ELF-1 (cell line): ENCODE measurements at places on chromosomes 16 and 17.
A peak's percentile ranks its signal among the peaks of the same experiment; 100 is the strongest.

DNA sequence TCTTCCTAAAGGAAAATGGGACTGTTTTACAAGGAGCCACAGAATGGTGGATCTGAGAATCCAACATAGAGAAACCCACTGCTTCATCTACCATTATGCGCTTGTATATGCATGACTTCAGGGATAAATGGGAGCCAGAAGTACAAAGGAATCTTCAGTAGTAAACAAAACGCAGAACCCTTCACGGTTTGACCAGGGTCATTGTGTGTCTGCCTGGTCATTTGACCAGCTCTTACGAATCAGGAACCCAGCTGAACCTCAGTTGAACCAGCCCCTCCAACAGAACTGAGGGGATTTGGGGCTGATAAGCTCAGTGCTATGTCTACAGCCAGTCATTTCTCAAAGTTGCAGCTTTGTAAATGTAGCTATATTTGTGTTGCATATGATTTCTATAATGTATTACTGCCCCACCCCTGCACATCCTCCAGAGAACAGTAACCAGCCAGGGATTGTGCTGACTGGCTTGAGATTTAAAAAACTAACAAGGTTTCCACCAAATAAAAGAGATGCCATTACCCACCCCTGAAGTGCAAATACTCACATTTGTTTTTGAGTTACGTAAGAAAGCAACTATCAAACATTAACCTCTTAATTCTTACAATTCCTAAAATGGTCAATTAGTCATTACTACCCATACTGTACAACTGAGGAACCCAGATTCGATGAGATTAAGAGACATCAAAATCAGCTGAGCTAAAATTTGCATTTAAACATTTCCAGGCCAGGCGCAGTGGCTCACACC is 6.3 kb downstream of the CMTM4 start:
- no peak for DNase-seq

GRCh38 chr17:46821482-46822387 is 3.2 kb upstream of the WNT3 start:
- DNase-seq = peak; percentile 76

- no peak for DNase-seq
Measured at GRCh38 chr17:50238601-50239280, 35.5 kb upstream of the TMEM92 start.

DNA sequence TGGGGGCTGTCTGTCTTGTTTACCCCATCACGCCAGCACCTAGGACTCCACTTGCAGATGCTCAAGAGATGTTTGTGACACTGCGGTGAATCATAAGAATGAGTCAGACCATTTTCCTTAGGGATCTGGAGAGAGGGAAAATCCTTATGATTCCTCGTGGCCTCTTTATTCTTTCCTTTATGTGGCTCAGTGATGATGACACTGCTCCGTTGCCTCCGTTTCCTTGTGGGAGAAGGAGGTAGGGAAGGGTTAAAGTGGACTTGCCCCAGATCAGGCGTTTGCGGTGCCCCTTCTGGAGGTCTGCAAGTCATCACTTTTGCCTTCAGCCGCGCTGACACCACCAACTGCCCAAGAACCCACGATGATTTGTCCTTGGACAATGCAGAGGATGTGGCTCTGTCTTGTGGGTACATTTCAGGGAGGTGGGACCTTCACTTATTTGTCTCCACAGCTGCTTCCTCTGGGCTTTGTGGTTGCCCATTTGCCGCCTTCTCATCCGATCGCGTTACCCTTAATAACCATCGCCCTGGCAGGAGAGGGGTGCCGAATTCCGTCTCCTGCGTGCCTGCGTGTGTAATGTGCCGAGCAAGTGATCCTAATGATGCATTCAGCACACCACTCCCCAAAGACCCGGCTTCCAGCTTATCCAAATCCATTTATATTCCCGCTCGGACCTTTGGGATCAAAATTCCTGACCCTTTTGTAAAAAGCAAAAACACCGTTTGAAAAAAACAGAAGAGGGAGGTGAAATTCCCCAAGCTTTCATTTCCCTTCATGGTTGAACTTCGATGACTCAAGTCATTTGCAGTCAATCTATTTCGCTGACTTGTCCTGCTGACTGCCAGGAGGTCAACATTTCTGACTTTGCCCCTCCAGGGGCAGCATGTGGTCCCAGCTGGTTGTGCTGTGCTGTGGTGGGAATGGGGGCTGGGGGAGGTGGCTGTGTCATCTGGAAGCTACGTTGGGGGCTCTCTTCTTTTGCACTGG is 87.2 kb upstream of the IRX3 start:
- DNase-seq = peak; percentile 12

DNA sequence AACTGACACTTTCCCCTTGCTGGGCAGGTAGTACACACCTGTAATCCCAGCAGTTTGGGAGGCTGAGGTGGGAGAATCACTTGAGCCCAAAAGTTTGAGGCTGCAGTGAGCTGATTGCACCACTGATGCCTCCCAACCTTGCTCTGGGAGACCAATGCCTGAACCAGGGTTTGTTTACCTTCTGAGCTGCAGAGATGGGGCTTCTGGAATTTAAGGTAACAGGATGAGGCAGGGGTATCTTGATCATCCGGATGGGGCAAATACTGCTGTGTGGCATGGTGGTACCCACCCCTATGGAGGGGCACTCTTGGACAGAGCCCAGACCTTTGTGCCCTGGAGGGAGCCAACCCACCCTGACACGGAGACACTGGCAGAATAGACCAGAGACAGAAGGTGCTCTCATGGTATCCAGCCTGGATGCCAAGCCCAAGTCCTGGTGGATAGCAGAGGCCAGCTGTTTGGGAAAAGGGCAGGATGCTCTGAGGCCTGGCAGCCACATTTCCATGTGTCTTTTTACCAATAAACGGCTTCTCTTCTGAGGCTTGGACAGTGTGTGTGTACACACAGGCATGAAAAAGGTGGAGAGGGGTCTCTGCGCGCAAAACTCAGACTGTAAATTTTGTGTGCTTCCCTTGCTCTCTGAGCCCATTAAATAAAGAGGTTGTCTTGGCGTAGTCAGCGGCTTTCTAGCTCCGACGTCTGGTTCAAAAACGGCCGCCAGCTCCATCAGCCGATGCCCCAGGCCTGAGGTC is 4.4 kb downstream of the ZNF48 start:
- DNase-seq = no peak

GRCh38 chr17:80727409-80727755 is 182.7 kb downstream of the RPTOR start:
- no peak for DNase-seq

DNA sequence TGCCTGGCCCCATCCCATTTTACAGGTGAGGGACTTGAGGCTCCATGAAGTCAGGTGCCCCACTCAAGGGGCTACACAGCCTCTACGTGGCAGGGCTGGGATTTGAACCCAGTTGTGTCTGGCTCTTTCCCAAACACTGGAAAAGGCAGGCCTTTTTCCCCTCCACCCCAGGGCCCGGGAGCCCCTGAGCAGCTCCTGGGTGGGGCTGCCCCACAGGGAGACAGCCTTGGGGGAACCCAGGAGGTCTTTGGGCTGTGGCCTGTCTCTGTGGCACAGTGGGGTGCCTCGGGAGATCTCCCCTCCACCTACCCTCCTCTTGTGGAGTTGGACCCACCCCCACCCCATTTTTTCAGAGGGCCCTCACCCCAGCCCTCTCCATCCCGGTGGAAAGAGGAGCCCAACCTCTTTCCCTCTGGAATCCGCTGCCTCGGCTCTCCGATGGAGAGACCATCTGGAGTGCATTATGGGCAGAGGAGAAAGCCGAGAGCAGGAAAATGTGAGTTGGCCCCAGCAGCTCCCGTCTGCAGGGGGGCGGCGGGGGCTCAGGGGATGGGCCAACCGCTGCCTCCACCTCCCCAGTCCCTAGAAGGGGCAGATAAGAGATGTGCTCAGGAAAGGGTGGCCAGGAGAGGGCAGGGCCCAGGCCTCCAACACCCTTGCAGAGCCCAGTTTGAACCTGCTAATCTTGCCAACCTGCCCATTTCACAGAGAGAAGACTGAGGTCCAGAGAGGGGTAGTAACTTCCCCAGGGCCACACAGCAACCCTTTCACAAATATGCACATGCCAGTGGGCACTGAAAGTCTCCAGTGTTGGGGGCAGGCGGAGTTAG is 15.4 kb upstream of the TMEM92 start:
- no peak for DNase-seq

DNA sequence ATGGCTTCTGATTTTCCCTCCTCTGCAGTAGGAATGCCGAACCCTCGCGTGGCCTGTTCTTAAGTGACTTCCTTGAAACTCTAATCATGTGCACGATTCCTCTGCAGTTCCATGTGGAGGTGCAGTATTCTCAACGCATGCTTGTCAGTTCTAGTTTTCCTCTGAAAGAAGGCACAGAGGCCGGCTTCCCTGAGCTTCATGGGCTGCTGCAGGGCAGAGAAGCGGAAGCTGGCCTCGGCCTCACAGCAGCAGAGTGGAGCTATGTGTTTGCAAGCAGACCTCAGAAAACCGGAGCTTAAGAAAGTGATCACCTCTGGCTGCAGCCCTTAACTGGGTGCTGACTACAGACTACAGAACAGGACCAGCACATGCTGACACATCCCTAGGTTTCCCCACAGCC is 500.7 kb downstream of the GRIN2A start:
- DNase-seq = no peak

DNA sequence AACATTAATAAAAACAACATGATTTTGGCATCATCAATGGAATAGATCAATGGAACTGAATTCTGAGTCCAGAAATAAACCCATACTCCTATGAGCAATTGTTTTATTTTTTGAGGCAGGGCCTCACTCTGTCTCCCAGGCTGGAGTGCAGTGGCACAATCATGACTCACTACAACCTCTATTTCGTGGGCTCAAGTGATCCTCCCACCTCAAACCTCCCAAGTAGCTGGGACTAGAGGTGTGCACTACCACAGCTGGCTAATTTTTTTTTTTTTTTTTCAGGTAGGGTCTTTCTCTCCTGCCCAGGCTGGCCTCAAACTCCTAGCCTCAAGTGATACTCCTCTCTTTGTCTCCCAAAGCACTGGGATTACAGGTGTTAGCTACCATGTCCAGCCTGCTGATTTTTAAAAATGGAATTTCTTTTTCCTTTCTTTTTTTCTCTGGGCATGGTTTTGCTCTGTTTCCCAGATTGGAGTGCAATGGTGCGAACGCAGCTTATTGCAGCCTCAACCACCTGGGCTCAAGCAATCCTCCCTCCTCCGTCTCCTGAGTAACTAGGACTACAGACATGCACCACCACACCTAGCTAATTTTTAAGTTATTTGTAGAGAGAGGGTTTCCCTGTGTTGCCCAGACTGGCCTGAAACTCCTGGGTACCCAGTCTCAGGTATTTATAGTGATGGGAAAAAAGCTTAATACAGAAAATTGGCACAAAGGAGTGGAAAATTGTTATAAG is 7.3 kb upstream of the PRDM7 start:
- no peak for DNase-seq

GRCh38 chr17:14149751-14150150 is 80.4 kb downstream of the COX10 start:
- DNase-seq = no peak

DNA sequence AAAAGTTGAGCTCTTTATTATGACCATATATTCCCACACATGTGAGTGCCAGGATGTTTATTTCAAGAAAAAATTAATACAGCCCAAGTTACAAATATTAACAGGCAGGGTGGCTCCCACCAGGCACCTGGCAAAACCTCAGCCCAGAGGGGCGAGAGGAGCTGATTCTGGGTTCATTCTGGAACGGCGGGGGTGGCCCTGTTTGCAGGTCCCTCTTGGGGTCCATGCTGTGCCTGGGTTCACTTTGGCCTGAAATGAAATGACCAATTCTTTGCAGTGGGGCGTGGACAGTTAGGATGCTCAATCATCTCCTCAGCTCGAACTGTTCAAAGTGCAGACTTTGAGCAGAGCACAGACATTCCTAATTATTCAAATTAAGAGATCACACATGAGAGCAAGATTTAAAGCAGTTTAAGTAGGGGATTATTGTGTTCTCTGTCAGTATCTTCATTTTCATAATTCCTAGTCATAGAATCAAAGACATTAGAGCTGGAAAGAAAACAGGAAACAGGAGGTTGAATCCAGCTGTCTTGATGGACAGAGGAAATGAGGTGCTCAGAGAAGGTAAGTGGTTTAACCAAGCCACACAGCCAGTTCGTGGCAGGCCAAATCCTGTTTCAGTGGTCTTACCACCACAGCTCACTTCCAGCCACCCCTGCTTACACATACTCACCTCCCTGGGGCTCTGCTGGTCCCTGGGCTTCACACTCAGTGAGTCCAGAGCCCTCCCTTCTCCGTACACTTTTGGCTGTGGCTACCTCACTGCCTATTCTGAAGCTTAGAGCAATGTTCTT is 363.9 kb upstream of the TNRC6C start:
- no peak for DNase-seq

DNA sequence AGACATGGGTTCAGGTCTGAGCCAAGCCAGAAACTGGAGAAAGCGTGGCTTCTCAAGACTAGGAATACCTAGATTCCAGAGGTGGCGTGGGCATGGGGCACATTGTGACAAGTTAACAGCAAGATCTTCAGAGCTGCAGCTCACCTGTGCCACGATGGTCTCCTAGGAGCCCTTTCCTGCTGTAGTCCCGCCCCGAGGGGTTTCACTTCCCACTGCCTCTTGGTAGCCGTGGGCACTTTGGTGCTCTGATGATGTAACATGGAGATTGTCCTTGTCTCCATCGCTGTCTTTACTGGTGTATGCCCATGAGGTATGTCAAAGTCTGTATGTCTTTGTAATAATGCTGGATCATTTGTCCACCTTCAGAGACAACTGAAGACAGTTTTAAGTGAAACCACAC is 89.7 kb downstream of the WWOX start:
- DNase-seq = no peak

GRCh38 chr17:22266231-22266630 is 573.9 kb downstream of the KCNJ18 start:
- DNase-seq = peak; percentile 49

DNA sequence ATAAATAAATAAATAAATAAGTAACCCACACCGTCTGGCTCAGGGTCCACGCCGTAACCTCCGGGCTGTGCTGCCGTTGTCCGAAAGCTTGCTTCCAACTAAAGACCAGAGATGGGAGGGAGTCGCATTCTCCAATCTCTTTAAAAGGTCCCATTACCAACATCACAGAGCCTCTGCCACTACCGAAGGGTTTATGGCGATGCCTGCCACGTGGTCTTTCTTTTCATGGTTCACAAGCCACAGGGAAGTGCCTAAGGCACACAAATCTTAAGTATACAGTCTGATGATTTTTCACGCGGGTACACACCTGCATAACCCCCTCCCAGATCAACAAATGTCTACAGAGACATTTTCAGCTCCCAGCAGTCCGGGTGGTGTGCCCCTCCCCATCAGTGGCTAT is 1.4 kb downstream of the COTL1 start:
- DNase-seq = no peak

DNA sequence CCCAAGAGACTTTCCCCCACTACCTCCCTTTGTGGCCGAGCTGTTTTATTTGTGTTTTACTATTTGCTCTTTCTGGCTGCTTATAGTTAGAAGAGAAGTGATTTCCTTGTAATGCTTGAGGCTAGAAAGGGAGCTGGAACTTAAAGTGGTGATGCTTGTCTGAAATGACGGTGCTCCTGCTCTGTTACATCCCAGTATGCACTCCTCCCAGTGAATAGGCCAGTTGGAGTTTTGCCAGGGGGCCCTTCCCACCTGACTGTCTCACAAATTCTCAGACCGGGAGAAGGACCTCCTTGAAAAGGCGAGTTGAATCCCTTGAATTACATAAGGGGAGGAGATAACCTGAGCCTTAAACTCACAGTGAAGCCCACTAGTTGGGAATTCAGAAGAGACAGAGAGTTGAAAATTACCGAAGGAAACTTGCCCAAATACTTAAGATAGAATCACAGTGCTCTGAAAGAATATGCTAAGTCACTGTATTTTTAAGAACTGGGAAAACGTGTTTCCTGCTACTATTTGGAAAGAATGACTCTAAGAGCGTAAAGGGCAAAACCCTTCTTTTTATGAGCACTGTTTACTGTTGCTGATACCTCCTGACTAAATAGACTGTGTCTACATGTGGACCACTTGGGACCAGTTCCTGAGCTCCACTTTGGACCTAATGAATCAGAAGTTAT is 84.7 kb upstream of the CLEC3A start:
- peak; percentile 57 for DNase-seq
